Neuronal stem cell (in vitro differentiated cells): ENCODE measurements at places on chromosomes 11 and 22.

DNA sequence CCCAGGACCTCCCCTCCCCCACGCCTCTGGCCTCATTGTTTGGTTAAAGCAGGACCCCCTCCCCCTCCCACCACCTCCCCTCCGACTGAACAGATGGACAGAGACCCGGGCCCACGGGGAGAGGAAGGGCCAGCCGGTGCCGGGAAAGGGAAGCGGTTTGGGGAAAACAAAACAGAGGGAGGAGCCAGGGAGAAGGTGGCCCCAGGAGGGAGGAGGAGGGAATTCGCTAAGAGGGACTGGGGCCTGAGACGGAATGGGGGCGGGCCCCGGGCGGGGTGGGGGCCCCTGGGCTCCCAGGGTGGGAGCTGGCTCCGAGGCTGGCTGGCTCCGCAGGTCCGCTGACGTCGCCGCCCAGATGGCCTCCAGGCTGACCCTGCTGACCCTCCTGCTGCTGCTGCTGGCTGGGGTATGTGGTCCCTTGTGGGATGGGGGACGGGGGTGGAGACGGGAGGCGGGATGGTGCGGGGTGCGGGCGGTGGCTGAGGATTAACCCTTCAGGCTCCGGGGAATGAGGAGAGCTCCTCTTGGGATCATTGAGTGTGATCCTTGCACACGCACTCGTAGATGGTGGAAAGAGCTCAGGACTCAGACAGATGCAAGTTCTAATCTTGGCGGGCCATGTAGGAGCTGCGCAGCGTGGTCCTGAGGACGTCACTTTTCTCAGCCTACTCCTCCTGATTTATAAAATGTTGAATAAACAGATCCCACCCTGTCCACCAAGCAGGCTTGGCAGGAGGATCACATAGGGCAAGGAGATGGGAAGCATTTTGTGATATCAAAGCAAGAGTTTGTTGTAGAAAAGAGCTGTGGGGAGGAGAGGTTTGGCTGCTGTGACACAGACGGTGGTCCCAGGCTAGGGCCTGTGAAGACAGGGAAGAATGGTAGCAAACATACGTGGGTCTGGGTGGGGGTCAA, 688 bp downstream of the SERPING1 start:
- peak overlapping the region; percentile 55 for H3K4me3 ChIP-seq
- no peaks in the 10 kb centered on the region for H3K27me3 ChIP-seq
- peak; percentile 97 for DNase-seq
- H3K4me1 ChIP-seq, result peaks cover 26% of the 10 kb centered on the region

DNA sequence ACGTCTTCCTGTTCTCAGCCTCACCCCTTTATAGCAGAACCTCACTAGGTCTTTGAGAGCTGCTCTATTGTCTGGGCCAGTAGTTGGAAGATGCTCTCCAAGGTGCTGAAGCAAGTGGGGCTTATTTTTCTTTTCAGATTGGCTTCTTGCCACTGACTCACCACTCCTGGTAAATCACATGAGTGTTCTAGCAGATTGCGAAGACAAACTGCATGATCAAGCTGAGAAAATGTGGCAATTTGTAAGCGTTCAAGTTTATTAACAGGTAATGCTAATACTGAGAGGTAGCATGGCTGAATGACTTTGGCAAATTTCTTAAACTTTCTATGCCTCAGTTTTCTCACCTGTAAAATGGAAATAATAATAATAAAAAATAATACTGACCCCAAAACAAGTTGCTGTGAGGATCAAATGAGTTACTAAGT, 59.2 kb downstream of the CACNG2 start:
- no peaks in the 10 kb centered on the region for H3K27me3 ChIP-seq
- no peaks in the 10 kb centered on the region for H3K36me3 ChIP-seq
- H3K4me3 ChIP-seq, result no peak overlapping the region
- no peak overlapping the region for H3K27ac ChIP-seq

DNA sequence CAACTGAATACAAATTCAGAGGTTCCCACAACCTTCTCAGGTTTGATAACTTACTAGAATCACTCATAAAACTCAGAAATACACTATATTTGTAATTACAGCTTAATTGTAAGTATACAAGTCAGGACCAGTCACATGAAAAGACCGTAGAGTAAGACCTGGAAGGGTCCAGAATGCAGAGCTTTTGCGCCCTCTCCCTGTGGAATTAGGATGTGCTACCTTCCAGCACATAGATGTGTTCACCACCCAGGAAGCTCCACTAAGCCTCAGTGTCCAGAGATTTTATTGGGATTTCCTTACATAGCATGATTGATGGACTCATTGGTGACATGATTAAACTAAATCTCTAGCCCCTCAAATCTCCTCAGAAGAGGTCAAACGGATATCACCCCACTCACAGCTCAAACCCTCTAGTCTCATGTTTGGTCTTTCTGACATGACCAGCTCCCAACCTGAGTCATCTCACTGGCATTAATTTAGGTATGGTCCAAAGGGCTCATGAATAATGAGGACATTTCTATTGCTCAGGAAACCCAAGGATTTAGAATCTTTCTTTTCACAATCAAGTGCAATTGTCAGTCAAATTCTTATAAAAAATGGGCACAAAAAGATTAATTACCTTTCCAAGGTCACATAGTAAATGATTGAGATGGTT, 77.2 kb upstream of the UBASH3B start:
- H3K27ac ChIP-seq, result no peak overlapping the region
- no peaks in the 10 kb centered on the region for H3K36me3 ChIP-seq
- peaks cover 3% of the 10 kb centered on the region for H3K4me1 ChIP-seq

DNA sequence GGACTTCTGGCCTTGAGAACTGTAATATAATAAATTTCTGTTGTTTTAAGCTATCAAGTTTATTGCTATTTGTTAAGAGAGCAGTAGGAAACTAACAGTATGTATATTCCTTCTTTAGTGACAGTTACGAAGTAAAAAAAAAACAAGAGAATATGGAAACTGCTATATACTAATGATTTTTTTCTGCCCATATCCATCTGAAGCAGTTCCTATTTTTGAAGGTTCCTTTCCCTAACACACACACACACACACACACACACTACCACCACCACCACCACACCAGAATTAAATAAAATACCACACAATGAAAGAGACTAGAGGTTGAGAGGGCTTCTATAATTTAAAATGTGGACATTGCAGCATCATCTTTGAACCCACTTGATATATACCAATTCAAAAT, 44.4 kb upstream of the CARD18 start:
- no peak overlapping the region for H3K27ac ChIP-seq
- H3K4me1 ChIP-seq, result no peaks in the 10 kb centered on the region
- DNase-seq, result no peak
- H3K4me3 ChIP-seq, result no peak overlapping the region
- H3K36me3 ChIP-seq, result no peaks in the 10 kb centered on the region

- H3K36me3 ChIP-seq, result no peaks in the 10 kb centered on the region
- peak overlapping the region; percentile 53 for H3K4me3 ChIP-seq
- H3K27ac ChIP-seq, result no peak overlapping the region
Measured at GRCh38 chr22:47357493-47357892, 595.0 kb downstream of the TBC1D22A start.
